ENCODE measurements at places on chromosomes 5 and 9.

GRCh38 chr9:94176608-94177007, 82.5 kb upstream of the ZNF169 start:
- DNase-seq: no peak

DNA sequence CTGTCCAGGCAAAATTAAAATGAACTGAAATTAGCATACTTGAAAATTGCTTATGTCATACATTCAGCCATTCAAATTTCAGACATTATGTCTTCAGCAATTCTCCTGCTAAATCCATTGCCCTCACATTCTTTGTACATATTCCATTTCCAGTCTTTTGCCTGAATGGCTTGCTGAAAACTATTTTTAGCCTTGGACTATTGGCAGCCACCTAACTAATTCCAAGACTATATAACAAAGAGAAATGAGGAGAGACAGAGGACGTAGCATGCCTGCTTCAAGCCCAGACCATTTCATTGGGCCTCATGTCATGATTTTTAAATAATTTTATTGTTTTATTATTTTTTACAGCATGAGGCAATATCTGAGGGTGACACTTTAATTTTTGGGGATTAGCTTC, 100.3 kb downstream of the MRPS30 start:
- no peak for DNase-seq

- DNase-seq: no peak
Measured at GRCh38 chr5:8522646-8523045, 653.7 kb downstream of the MTRR start.

GRCh38 chr5:136666970-136667620, 301.8 kb upstream of the TRPC7 start:
- DNase-seq: no peak

- DNase-seq: peak; percentile 94
Measured at GRCh38 chr9:33139421-33140228, 27.5 kb downstream of the B4GALT1 start.

GRCh38 chr9:72012646-72013045, 47.8 kb downstream of the C9orf57 start:
- no peak for DNase-seq

- DNase-seq: no peak
Measured at GRCh38 chr5:16529306-16529705, 63.7 kb upstream of the ZNF622 start.

GRCh38 chr9:108041551-108041950, 552.0 kb upstream of the KLF4 start:
- DNase-seq: peak; percentile 81

DNA sequence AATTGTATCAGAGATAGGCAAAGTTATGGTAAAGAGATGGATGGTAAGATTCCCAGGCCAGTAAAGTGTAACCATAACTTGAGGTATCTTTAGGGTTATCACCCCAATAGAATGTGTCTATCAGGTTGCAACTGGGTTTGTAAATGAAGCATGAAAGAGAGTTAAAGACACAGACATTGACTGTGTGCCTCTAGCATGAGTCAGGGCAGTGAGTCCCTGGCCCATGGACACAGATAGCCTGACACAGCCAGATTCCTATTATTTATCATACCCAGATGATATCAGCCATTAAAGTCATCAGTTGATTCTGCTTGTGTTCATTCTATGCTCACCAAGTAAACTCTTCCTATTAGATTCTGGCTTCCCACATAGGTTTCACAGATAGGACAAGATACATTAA, 33.5 kb upstream of the SNAPC3 start:
- DNase-seq: no peak

DNA sequence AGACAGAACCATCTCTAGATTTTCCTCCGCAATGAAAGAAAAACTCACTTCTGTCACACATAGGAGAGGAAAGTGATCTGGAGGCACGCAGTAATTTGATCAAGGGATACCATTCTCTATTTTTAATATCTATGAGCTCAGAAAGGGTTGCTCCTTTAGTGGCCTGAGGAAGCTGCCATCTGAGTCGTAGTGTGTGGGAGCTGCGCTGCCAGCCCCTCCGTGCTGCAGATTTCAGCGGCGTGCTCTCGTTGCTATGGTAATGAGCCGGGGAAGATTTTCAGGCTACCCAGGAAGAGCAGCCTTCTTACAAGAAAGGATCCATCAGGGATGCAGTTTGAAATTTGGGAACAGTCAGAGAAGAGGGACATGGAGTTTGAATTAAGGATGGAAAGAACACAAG, 17.1 kb upstream of the GOLM1 start:
- no peak for DNase-seq

DNA sequence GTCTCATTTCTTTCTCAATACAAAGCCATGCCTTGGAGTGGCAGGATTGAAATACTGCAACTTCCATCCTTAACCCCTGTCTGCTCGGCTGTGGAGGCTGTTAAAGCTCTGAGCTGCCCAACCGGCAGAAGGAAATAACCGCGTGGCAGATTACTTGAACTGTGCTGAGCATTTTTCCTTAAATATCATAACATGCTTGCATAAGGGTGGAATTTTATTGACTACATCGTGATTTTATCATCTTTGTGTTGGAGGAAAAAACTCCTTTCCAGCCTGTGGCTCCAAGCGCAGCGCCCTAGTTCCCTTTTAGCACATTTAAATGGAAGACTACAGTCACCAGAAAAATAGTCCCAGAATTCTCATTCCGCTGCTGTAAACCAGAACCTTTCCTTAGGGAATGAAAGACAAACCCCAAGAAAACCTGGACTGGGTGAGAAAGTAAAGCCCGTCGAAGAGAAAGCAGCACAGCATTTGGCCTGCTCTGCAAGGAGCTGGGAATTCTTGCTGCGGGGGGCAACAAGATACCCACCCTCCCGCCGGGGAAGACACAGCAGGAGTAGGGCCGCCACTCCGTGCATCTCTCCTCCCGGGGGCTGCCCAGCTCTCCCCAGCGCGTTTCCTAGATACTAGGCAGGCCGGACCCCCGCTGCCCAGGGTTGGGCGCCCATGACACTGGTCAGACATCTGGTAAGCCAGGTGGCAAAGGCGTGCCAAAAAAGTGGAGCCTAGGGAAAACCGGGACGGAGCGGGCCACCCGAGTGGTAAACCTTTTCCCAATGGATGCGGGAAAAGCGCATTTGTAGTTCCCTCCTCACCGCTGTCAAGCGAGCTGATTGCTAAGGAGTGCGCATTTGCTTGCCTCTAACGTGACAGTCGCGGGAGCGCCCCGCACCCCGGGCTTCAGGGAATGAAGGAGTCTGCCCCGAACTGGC, 1.3 kb downstream of the SHC3 start:
- peak; percentile 67 for DNase-seq

- DNase-seq: no peak
Measured at GRCh38 chr5:170319301-170319700, 21.7 kb upstream of the LCP2 start.

DNA sequence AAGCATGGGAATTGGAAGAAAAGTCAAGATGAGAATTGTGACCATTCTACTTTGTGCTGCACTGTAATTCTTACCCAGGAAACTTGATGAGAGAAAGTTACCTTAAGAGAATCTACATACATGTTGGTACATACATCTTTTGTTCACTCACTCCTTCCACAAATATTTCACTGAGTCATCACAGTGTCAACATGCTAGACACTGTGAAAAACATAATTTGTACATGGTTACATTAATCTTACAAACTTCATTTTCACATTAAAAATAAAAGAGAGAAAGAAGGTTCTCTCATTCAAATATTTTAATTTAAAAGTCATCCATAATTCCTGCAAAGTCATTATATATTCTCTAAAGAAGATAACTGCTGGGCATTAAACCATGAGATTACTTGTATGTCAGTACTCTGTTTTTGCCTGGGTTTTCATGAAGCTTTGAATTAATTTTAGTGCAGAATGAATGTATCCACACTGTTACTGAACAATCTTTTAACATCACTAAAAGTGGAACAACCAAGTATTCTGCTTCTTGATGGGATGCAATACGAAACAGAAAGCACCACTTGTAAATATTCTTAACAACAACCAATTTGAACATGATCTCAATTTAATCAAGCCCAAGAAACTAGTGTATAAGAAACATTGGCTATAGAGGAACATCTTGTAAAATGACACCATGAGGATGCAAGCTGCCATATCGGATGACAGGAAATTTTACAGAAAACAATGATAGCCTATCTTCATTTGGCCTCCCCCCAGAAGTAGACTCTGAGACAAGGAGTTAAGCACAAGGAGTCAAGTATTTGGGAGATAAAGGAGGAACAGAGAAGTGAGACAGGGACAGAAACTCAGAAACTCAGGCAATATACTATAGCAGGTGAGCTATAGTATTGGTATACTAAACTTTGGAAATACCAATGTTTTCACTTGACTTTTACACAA, 28.4 kb downstream of the ERP44 start:
- no peak for DNase-seq

DNA sequence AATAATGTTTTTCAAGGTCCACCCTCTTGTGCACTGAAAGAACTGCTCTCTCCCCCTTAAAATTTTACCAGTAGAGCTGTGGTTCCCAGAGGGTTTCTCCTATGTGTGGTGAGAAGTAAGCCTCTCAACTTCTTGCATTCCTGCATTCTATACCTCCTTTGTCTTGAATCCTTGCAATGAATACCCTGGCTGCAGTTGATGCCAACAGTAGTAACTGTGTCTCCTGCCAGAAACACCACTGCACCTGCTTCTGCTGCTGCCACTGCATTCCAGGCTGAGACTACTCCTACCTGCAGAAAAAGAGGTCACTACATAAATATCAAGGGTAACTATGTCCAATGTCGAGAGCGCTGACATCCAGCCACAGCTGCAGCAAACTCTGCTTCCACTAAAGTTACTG, 203.7 kb downstream of the TMEM167A start:
- no peak for DNase-seq

DNA sequence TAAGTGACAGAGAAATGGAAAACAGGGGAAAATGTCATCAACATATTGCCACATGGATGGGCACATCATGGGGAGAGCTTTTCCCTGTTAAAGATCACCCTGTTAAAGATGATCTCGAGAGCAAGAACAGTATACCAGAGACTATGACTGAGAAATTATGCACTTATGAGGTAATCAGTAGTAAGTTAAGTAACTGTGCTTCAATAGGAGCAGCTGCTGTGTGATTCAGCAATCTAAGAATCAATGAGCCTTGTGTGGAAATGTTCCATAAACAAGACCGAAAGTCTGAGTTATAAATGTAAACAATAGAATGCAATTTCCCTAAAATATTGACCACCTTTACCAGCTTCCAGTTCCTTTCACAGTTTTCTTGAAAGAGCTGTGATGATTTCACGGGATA, 582.3 kb downstream of the CAAP1 start:
- DNase-seq: peak; percentile 37

DNA sequence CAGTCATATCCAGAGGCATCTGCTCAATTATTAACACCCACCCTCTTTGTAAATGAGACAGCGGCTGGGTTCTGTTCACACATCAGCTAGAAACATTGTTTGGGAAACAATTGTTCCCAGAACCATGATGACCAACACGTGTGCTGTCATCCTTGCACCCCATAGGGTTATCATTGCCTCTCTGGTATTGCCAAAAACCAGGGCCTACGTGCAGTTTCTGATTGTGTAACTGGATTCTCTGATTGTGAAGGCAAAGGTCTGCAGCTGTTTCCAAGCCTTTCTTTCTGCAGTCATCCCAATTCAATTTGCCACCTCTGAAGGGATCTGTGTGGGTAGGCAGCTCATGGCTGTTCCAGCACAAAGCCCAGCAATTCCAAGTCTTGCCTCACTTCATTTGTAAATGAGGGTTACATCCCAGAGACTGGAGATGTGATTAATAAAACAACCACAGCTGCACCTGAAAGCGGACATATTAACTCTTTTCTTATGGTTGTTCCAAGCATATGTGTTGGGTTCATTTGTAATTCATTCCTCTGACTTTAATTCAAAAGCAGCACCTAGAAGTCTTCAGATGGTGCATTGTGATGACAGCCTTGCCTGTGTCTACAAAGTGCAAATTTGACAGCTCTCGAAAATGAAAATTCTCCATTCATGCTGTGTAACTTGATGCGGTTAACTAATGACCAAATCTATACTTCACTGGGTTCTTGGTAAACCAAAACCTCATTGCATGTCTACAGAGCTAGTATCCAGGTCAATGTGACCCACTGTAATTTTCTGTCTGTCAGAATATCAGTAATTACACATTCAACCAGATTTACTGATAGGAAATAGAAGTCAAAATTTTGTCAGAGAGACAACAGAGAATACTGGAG, 66.6 kb downstream of the YIPF5 start:
- DNase-seq: no peak

DNA sequence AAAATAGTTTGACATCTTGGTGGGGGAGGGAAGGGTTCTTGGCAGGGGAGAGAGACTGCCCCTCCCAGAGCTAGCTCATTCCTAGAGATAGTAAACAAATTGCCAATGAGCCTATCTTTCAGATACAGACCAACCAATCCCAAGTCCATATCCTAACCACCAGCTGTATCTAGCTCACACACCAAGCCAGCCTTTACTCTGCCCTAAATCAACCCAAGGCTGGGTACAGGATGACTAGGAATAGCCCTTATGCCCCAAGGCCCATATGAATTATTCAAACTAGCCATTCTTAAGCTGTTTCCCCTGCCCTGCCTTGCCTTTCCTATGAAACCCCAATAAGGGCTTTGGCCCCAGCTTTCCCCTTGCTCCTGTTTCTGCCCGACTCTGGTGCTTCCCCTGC, 281.3 kb upstream of the PANK3 start:
- no peak for DNase-seq

Data from amniotic epithelial cell (primary cell).